CD4-positive, alpha-beta memory T cell (primary cell): ENCODE measurements at places on chromosomes 1 and 21.
A peak's percentile ranks its signal among the peaks of the same experiment; 100 is the strongest.

DNA sequence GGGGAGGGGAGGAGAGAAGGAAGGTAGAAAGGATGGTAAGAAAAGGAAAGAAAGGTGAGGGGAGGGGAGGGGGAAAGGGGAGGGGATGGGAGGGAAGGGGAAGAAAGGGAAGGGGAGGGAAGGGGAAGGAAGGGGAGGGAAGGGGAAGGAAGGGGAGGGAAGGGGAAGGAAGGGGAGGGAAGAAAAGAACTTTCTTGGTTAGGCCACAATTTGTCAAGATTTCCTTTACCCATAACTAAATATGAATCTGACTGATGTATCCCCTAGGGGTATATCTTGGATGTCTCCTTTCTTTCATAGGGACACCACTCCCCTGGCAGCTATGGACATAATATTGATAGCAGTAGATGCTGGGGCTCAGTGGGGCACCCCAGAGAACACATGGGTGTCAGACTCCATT lies 54.4 kb upstream of the PRELP start:
- DNase-seq, result no peak

DNA sequence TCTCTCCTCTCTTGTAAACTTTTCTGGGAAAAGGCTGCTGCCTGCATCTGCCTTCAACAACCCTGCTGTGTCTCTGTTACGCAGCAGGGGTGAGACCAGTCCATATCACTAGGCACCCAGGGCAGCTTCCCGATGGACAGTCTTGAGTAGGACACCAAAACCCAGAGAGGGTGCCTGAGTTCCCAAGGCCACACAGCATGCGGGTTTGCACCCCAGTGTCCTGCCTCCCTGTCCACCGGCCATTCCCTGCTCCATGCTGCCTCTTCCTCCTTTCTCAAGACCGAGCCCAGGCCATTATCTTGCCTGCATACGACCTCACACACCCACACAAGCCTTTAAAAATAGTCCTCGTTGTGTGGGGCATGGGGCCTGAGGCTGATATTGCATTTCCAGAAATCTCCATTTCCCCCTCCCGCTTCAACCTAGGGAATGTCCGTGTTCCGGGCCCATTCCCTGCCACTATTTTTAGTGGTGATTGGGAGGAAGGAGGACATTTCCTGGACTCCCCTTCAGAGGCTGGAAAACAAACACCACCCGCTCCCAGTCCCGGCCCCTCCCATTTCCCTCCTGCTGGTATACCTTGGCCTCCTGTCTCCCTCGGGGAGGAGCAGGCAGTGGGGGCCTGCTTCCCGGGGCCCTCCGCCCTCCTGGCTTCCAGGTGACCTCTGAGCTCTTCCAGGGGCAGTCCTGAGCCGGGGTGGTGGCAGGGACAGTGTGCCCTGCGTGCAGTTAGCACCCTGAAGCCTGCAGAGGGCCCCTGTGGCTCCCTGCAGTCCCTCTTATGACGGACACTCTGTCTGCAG lies 132.4 kb upstream of the TMEM51 start:
- no peak for DNase-seq

- DNase-seq, result no peak
These were observed 1.5 kb upstream of the RGS1 start for GRCh38 chr1:192574073-192574472.

DNA sequence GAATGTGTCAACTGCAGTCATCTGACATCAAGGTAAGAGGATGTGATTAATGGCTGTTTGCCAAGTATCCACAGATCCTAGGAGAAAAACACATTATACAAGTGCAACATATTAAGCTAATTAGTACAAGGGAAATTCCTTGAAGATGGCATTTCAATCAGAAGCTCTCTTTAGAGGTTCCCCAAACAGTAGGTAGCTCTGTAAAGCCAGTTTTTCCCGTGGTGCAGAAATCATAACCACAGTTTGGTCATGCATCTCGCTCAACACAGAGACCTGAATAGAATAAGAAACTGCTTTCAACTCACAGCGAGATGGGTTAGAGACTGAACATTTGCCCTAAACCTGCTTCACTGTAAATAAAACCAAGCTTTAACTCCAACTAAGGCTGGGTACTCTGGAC lies 230.5 kb upstream of the CAMK1G start:
- no peak for DNase-seq

- no peak for DNase-seq
These were observed 33.0 kb upstream of the MTF1 start for GRCh38 chr1:37892151-37893047.

- DNase-seq, result peak; percentile 64
These were observed 23.5 kb upstream of the RSBN1 start for GRCh38 chr1:113835686-113836290.

DNA sequence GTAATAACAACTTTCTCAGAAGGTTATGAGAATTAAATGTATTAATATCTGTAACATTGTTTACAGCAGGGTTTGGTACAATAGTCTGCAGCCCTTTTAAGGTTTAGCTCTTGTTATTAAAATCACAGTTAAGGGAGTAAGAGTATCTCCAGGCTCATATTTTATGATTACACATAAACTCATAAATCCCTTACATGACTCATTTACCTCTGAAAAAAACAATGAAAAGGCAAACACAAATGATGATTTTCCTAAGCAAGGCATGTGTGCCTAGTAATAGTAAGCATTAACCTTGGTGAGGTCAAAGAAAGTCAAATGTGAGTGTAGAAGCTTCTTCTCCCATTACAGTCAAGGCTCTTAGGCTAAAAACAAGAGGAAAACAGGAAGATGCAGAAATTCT lies 84.5 kb upstream of the ADGRL4 start:
- DNase-seq, result no peak

- no peak for DNase-seq
These were observed 8.6 kb downstream of the AGO3 start for GRCh38 chr1:35939484-35939883.

GRCh38 chr1:169941982-169942830 lies 48.5 kb upstream of the SCYL3 start:
- DNase-seq, result no peak

- peak; percentile 57 for DNase-seq
These were observed 24.9 kb downstream of the PCAT6 start for GRCh38 chr1:202835548-202836072.

GRCh38 chr1:172640111-172640510 lies 18.8 kb upstream of the FASLG start:
- DNase-seq, result no peak

DNA sequence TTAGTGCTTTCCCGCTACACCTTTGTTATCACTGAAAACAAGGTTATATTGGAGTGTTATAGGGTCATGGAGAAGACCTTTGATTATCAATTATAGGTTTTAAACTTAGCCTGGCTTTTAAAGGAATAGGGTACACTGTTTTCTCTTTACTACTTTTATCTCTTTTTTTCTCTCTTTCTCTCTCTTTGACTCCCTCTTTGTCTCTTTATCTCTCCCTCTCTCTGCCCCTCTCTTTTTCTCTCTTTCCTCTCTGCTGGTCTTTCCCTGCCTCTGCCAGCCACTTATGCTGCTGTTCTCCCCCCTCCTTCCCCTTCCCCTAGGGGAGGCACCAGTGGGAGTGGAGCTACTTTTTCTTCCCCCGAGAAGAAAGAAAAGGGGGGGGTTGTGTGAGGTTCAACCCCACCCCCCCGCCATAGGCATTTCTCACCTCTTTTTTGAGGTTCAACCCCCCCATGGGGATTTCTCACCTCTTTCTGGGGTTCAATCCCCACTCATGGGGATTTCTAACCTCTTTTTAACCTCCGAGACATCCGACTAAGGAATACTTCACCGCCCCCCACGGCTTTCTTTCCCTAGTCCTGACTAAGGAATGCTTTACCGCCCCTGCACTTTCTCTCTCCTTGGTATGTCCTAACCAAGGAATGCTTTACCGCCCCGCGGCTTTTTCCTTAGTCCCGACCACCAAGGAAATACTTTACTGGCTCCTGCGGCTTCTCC lies 17.2 kb upstream of the ZBTB8B start:
- DNase-seq, result no peak

DNA sequence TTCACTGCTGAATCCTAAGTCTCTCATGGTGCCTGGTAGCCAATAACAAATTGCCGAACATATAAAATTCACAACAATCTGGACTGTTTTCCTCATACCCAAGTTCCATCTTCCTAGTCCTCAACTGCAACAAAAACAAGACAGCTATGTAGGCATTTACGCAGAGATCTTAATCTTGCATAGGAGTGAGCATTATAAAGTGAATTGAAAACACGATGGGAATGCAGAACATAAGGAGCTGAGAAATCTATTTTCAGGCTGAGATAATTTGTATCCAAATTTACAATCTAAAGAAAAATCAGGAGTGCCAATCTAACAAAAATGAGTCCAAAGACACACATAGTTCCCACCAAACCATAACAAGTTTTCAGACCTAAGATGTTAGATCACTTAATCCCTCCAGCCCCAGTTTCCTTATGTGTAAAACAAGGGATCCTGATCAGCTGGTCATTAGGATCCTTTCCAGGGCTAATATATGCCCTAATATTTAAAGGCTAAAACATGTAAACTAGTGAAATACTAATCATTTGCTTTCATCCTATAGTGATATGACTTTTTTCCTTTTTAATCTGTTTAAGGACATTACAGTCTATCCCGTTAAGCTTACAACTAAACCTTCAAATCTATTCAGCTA lies 1.9 kb downstream of the SLC16A1 start:
- no peak for DNase-seq

DNA sequence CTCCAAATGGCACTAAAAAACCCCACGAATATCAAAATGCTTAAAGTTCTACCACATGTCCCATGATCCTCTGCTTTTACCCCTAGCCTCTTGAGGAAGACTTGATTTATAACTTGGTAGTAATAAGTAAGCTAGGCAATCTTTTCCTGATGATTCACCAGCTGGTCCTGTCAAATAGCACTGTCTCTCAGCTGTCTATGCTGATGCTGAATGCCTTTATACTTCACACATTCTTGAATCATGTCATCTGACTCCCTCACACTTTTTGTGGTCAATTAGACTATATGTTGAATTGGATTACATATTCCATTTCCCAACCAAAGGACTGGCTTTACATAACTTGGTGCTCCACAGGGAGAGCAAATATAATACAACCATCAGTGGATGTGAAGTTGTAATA lies 16.6 kb downstream of the C21orf91 start:
- DNase-seq, result no peak

GRCh38 chr1:12438349-12438924 lies 179.6 kb downstream of the DHRS3 start:
- peak; percentile 71 for DNase-seq

- no peak for DNase-seq
These were observed 774.5 kb downstream of the USP25 start for GRCh38 chr21:16504281-16504680.

DNA sequence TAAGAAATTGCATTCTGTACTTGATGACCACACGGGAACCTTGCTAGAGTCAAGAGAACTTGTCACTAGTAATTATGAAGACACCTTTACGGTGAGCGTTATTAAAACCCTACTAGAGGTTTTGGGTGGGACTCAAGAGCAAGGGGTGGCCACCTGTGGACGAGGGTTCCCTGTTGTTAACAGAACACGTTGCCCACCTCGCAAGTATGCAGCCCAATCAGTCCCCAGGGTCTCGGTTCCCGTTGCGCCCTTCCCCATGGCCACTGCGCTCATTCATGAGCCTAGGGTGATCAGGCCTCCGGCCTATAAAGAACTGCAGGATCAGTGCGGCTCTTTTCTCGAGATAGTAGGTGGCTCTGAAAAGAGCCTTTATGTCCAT lies 30.2 kb upstream of the RNF187 start:
- no peak for DNase-seq

GRCh38 chr1:6248161-6248776 lies 4.3 kb downstream of the HES3 start:
- no peak for DNase-seq

DNA sequence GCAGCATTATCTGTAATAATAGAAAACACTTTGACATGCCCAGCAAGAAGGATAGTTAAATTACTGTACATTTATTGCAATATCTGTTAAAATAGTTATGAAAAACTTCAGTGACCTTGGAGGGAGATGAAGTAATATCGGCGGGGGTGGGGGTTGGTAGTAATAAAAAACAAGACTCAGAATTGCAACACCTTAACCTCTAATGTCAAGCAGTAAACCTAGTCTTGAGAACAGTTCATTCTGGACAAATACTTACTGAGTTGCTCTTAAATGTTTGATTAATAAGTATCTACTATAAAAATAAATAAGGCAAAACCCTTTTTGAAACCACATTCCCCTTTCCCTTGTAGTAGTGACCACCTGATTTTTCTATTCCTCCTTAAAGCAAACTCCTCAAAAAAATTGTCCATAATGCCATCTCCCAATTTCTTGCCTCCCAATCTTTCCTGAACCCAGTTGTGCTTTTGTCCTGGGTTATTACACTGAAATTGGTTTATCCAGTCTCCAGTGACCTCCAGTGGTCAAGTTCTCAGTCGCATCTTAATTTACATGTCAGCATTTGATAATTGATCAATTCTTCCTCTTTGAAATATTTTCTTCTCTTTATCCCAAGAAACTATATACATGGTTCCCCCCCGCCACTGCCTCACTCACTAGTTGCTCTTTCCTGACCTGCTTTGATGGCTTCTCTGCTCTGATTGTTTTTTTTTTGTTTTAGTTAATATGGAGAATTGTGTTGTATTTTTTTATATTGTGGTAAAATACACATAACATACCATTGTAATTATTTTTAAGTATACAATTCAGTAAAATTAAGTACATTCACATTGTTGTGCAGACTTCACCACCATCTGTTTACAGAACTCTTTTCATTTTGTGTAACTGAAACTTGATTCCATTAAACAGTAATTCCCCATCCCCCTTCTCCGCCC lies 36.8 kb downstream of the RAP1A start:
- DNase-seq, result peak; percentile 36

- no peak for DNase-seq
These were observed 162.4 kb upstream of the POU3F1 start for GRCh38 chr1:38208716-38209632.

- DNase-seq, result no peak
These were observed 485.2 kb downstream of the PLPP3 start for GRCh38 chr1:56094168-56094567.

DNA sequence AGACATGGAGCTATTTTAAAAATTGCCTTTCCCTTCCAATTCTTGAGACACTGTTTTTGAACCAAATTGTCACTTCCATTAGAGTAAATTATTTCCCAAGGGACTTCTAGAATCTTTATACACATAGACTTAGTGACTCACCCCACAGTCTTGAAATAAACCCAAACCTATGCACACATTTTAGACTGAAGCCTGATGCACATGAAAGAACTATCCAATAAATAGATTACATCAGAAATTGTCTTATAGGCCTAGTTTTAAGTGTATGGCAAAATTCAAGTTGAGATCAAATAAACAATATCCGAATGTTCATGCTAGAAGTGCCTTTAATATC lies 32.2 kb upstream of the ZNF326 start:
- no peak for DNase-seq

- DNase-seq, result no peak
These were observed 120.4 kb downstream of the SIPA1L2 start for GRCh38 chr1:232509570-232509969.

- DNase-seq, result no peak
These were observed 6.1 kb downstream of the PRDM2 start for GRCh38 chr1:13706046-13706445.

GRCh38 chr1:203172184-203173010 lies 3.2 kb downstream of the MYBPH start:
- DNase-seq, result peak; percentile 22

GRCh38 chr1:30033256-30034104 lies 689.9 kb downstream of the MATN1 start:
- no peak for DNase-seq
